ENCODE measurements at places on chromosomes 11 and 22. TPM values are rescaled to one million over a fixed set of nuclear protein-coding genes. Genes with fewer than 3 reads are reported as not detected.

GRCh38 chr11:20093775-20094174 is 66.5 kb downstream of the DBX1 start:
- no peak overlapping the region for H3K4me3 ChIP-seq
- peaks cover 48% of the 10 kb centered on the region for H3K36me3 ChIP-seq
- DNase-seq = no peak
- no peaks in the 10 kb centered on the region for H3K27me3 ChIP-seq
- H3K27ac ChIP-seq = no peak overlapping the region

GRCh38 chr22:49783926-49784629 is 43.6 kb downstream of the BRD1 start:
- no peak overlapping the region for H3K4me3 ChIP-seq
- no peak for DNase-seq
- H3K27me3 ChIP-seq = no peaks in the 10 kb centered on the region
- peaks cover 7% of the 10 kb centered on the region for H3K4me1 ChIP-seq

DNA sequence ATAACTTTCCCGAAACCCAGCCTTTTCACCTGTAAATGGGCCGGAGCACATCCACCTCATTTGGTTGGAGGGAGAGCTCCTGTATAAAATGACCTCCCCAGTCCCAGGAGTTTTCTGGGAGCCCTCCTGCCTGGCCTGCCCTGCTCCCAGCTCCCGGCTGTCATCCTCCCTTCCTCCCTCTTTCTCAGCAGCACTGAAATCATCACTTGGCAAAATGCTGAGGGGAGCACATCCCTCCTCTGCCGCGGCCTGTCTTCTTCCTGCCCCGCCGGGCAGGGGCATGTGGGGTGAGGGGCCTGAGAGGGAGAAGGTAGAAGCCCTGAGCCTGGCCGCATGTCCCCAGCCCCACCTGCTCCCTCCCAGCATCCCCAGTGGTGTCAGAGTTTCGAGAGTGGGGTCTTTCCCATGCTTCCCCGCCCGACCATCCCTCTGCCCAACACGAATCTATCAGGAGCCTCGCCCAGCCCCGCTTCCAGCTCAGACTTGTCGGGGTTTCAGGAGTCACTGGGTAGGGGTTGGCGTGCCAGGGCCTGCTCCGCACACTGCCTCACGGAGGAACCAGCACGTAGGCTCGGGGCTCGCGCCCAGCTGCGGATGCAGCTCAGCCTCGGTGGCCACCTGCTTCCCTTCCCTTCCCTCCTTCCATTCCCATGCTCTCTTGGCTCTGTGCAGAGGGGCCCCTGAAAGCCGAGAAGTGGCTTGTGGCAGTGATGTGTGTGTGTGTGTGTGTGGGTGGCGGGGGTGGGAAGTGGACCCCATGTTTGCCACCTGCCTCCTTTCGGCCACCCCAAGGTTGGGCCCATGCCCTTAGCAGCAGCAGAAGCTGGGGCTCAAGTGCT is 37.1 kb downstream of the NECTIN1 start:
- no peaks in the 10 kb centered on the region for H3K36me3 ChIP-seq
- H3K4me1 ChIP-seq = peaks cover 67% of the 10 kb centered on the region
- DNase-seq = no peak
- H3K27me3 ChIP-seq = no peaks in the 10 kb centered on the region
- H3K4me3 ChIP-seq = peak overlapping the region; percentile 41

The OR51I1 gene
- total RNA-seq = not detected

DNA sequence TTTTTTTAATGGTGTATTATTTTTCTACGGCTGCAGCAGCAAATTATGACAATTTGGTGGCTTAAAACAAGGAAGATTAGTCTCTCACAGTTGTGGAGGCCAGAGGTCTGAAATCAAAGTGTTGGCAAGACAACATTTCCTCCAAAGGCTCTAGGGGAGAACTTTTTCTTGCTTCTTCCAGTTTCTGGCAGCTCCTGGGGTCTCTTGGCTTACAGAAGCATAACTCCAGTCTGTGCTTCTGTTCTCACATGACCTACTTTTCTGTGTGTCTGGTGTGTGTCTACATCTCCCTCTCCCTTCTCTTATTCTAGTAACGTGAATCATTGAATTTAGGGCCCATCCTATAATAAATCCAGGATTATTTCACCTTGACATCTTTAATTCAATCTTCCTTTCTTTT is 551.9 kb upstream of the LUZP2 start:
- no peak overlapping the region for H3K27ac ChIP-seq
- no peak overlapping the region for H3K4me3 ChIP-seq
- DNase-seq = no peak
- no peaks in the 10 kb centered on the region for H3K36me3 ChIP-seq
- peaks cover 9% of the 10 kb centered on the region for H3K4me1 ChIP-seq
- H3K27me3 ChIP-seq = no peaks in the 10 kb centered on the region

The UCP3 gene
- total RNA-seq = 2.4 TPM

DNA sequence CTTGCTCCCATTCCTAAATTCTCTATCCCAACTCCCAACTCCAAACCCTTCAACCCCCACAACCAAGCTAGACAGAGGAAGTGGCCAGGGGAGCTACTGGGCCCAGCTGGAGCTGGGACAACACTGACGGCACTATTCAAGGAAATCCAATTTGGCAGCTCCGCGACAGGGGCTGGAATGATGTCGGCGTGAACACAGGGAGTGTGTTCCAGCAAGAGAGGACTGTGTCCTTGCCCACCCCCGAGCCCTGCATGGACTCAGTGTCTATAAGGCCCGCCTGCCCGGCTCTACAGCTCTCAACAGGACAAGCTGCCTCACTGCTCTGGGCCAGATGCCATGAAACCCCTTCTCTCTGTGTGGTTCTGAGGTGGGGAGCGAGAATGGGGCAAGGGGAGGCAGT is 11.3 kb downstream of the PCSK7 start:
- H3K27ac ChIP-seq = no peak overlapping the region
- H3K27me3 ChIP-seq = no peaks in the 10 kb centered on the region
- H3K4me1 ChIP-seq = peaks cover 12% of the 10 kb centered on the region
- H3K36me3 ChIP-seq = peaks cover 8% of the 10 kb centered on the region
- no peak overlapping the region for H3K4me3 ChIP-seq
- DNase-seq = no peak

DNA sequence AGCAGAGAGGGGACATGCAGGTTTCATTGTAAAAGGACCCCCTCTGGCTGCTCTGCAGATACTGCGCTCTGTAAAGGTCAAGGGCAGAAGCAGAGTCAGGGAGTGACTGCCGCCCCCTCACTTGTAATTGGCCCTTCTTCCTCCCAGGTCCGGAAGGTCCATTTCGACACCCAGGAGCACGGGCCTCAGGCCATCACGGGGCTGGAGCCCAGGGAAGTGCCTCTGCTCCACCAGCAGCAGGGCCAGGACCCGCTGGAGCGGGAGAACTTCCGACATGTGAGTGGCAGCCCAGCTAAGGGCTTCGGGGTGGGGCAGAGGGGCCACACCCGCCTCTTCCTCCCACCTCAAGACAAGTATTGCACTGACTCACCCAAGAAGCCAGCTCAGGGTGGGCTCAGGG is 24.0 kb upstream of the LRRC10B start:
- no peak overlapping the region for H3K4me3 ChIP-seq
- no peak for DNase-seq
- no peak overlapping the region for H3K27ac ChIP-seq
- H3K27me3 ChIP-seq = no peaks in the 10 kb centered on the region
- H3K4me1 ChIP-seq = peaks cover 30% of the 10 kb centered on the region

DNA sequence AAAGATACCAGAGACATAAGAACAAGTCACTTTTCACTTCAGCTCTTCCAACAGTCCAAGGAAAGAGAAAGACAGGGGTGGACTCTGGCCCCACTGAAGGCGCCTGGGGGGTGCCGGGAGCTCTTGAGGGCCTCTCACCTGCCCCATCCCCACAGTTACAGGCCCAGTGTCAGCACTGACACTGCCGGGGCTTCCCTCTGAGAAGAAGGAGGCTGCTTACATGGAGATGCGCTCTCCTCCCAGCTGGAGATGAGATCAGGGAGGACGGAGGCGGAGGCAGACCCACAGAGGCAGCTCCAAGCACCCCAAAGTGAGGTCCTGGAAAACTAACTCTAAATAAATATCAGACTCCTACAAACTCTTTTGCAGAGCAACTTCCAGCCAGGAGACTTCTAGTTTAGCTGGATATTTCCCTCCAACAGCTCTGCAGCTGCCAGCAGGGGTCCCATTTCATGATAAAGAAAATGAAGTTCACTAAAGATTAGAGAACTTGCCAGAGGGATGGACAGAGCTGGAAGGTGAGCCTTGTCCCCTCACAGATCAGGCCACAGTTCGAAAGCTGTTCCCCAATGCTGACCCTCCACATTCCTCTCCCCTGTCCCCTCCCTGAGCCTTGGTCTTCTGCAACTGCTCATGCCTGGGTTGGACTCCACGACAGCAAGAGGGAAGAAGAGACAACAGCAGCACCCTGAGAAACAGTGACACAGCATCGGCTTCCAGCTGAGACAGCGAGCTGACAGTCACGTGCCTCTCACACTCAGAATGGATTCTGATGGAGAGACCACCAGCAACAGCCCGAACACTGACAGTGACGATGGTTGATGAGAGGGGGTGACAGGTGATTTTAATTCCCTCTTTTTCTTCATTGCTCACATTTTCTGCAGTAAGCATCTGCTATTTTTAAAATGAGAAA is 5.8 kb downstream of the CARS1 start:
- peaks cover 29% of the 10 kb centered on the region for H3K4me1 ChIP-seq
- no peak overlapping the region for H3K4me3 ChIP-seq
- DNase-seq = no peak
- H3K27me3 ChIP-seq = no peaks in the 10 kb centered on the region

DNA sequence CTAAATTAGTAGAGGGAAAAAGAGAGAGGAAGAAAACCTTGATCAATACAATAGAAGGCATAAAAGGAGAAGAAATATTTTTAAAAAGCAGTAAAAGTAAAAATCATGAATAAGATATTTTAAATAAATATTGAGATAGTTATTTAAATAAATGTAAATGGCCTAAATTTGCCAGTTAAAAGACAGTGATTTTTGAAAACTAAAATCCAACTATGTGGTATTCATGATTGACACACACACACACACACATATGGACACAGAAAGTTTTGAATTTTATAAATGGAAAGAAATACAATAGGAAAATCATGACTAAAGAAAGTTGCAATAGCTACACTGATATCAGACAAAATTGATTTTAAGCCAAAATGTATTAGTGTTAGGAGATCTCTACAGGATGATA is 313.1 kb downstream of the TBC1D22A start:
- peaks cover 13% of the 10 kb centered on the region for H3K4me1 ChIP-seq
- no peak overlapping the region for H3K27ac ChIP-seq
- H3K27me3 ChIP-seq = no peaks in the 10 kb centered on the region
- no peak overlapping the region for H3K4me3 ChIP-seq
- DNase-seq = no peak

DNA sequence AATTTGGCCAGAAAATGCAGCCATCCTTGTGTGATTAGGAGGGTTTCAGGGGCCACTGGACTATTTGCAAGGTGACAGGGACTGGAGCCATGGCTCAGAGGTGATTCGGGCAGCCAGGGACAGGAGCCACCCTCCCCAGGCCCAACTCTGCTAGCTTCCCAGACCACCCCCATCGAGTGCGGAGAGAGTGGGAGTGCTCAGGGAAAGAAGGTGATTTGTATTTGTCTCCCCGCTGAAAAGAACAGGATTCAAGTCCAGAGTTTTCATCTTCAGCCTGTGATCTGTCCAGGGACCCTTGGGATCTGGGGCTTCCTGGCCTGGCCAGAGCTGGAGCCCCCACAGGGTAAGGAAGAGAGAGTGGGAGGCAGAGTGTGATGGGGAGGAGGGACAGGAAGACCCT is 22.4 kb upstream of the TEF start:
- DNase-seq = no peak
- H3K4me3 ChIP-seq = no peak overlapping the region
- H3K27me3 ChIP-seq = no peaks in the 10 kb centered on the region

GRCh38 chr11:62195945-62196344 is 5.9 kb downstream of the SCGB1D1 start:
- peaks cover 27% of the 10 kb centered on the region for H3K27me3 ChIP-seq
- no peak for DNase-seq
- no peak overlapping the region for H3K4me3 ChIP-seq
- H3K4me1 ChIP-seq = no peaks in the 10 kb centered on the region
- no peak overlapping the region for H3K27ac ChIP-seq

The OR56A1 gene
- not detected for total RNA-seq

The HOATZ gene
- 0.75 TPM for total RNA-seq

DNA sequence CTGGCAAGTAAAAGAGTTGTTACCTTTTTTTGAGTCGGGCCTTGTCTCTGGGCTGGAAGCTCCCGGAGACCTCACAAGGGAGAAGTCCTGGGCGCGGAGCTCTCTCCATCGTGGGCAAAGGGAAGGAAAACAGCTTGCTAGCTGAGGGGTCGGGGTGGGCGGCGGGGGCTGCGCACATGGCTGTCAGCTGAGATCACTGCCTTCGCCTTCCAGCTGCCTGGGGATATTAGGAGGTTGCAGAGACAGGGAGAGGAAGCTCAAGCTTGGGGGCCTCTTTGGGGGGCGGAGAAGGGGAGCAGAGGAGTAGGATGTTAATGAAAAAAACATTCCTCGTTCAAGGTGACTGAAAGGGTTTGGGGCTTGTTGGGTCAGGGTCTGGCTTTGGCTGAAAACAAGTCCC is 49.2 kb upstream of the ALX4 start:
- peaks cover 22% of the 10 kb centered on the region for H3K4me1 ChIP-seq
- peaks cover 21% of the 10 kb centered on the region for H3K27me3 ChIP-seq
- no peak overlapping the region for H3K4me3 ChIP-seq
- no peak for DNase-seq
- no peak overlapping the region for H3K27ac ChIP-seq
- H3K36me3 ChIP-seq = no peaks in the 10 kb centered on the region

DNA sequence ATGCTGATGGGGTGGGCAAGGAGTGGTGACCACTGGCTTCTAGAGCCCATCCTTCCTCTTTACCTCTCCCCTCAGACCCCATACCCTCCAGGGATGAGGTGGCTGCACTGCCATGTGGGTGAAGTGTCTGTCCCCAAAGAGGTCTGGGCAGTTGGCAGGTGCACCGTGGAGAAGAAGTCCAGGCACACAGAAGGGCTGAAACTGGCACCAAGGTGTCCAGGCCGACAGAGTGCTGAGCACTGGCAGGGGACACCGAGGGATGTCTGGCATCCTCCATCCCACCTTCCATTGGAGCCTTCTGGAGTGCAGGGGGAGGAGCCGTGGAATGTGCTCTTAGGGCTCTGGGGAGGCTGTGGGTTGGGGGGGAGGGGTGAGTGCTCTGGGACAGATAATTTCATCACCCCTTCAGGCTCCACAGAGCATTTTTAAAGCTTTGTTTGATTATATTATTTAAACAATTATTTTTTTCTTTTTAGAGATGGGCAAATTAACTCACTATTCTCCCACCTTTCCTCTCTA is 37.9 kb downstream of the PKNOX2 start:
- H3K27ac ChIP-seq = no peak overlapping the region
- H3K27me3 ChIP-seq = peaks cover 33% of the 10 kb centered on the region
- H3K4me3 ChIP-seq = no peak overlapping the region
- H3K36me3 ChIP-seq = peaks cover 6% of the 10 kb centered on the region

The ABTB2 gene
- 9.0 TPM for total RNA-seq

DNA sequence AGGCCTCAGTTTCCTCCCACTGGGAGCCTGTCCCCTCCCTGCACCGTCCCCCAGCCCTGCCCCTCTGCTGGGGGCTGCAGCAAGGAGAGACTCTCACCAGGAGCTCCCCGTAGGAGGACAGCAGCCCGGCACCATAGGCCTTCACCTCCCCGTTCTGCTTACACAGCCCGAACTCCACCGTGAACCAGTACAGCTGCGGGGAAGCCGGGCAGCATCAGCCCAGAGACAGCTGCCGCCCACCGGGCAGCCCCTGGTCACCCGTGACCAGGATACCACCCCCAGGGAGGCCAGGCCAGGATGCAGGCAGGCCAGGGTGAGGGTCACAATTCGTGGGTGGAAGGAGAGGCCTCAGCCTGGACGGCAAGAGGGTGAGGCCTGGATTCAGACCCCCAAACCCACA is 4.6 kb upstream of the INS start:
- no peaks in the 10 kb centered on the region for H3K4me1 ChIP-seq
- no peak overlapping the region for H3K4me3 ChIP-seq
- H3K27me3 ChIP-seq = no peaks in the 10 kb centered on the region
- DNase-seq = no peak

Data from type B pancreatic cell (in vitro differentiated cells).